ENCODE measurements at places on chromosomes 3 and 15.

- no peak for DNase-seq
These were observed 87.3 kb downstream of the SMAD6 start for GRCh38 chr15:66789029-66790025.

- no peak for DNase-seq
These were observed 14.3 kb downstream of the ANP32A start for GRCh38 chr15:68806220-68807060.

GRCh38 chr3:119359476-119360326 lies 65.5 kb downstream of the ARHGAP31 start:
- no peak for DNase-seq

DNA sequence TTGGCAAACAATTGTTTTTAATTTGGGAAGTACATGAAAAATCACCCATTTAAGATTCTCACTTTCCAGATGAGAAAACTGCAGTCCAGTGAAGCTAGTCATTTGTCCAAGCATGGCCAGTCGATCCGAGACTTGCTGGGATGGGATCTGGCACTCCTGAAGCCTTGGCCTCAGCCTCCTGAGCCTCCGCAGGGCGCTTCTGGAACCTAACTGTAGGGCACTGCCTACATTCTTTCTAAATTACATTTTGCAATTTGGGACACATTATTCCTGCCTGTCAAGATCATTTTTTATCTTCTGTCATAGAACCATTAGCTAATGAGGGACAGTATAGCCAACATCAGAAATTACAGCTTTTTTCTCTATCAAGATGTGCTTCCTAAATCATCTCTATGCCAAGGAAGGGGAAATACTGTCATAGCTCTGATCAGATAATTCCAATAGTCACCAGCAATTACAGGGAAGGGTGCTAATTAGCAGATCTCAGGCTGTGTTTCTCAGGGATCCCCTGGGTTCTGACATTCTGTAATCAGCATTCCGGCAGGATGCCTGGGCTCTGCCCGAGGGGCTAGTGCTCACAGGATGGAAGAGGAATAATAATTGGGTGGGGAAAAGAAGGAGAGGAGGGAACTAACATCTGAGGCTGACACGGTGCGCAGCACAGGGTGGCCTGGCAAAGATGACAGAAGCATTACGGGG lies 28.3 kb downstream of the ANAPC13 start:
- DNase-seq: no peak

DNA sequence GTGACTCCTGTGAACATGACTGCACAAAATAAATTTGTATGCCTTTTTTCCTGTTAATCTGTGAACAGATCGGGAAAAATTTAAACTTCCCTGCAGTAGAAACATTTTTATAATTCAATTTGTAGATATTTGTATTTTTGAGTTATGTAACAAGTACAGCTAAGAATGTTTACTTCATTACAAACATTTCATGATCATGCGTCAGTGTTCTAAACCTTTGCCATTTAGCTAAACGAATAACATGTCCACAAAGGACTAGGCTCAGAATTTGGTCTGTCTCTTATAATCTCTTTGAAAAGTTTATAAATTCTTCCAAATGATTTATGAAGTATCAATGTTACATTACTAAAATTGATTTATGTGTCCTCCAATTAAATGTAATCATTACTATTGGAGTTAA lies 17.3 kb upstream of the CRYBG3 start:
- DNase-seq: no peak

DNA sequence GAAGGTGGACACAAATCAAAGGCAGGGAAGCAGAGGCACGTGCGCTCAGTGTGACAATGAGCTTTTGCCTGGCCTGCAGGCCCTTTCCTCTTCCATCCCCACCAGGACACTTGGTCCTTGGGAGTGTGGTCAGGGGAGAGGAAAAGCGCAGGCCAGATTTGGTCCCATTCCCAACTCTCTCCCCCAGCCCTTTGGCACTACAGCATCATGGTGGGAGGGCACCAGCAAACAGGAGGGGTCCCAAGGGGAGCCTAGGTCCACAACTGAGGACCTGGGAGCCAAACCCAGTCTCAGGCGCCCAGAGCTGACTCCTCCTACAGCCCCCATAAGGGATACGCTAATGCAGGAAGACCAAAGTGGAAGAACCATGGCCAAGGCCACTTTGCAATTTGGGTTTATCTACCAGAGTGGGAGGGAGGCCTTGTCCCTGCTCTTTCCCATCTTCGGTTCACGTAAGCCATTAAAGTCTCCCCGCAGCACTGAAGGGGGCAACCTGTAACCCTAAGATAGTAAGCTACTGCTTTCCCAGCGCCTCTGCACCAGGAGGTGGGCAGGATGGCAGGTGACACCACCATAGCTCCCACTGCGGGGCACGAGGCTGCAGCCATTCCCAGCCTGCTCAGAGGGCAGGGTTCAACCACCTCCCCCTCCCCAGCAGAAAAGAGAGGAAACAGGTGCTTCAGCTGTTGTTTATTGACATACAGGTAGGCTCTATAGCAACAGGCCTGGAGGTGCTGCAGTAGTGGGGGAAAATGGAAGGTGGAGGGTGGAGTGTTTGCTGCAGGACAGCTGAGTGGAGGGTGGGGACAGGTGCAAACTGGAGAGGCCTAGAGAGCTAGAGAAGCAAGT lies 993 bp upstream of the GRAMD2A start:
- DNase-seq: peak; percentile 89

- no peak for DNase-seq
These were observed 9.9 kb upstream of the SH3BP5 start for GRCh38 chr3:15342246-15342645.

GRCh38 chr3:152251916-152252315 lies 16.8 kb upstream of the MBNL1 start:
- no peak for DNase-seq

DNA sequence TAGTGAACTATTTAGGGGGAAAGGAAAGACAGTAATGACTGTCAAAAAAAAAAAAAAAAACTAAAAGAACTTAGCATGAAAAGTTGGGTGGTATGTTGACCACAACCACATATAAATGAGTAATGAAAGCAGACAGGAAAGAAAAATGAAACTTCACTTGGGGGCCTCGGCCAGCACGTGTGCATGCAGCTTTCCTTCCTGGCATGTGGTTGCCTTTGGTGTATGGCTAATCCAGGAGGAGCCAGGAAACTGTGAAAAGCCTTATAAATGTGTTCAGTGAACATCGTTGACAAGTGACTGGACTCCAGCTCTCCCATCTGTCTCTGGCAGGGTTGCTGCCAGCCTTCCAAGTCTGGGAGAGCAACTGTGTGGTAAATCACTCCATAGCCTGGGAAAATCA lies 195.1 kb downstream of the DTWD1 start:
- DNase-seq: no peak

- DNase-seq: no peak
These were observed 68.5 kb downstream of the TRANK1 start for GRCh38 chr3:36876181-36876936.

DNA sequence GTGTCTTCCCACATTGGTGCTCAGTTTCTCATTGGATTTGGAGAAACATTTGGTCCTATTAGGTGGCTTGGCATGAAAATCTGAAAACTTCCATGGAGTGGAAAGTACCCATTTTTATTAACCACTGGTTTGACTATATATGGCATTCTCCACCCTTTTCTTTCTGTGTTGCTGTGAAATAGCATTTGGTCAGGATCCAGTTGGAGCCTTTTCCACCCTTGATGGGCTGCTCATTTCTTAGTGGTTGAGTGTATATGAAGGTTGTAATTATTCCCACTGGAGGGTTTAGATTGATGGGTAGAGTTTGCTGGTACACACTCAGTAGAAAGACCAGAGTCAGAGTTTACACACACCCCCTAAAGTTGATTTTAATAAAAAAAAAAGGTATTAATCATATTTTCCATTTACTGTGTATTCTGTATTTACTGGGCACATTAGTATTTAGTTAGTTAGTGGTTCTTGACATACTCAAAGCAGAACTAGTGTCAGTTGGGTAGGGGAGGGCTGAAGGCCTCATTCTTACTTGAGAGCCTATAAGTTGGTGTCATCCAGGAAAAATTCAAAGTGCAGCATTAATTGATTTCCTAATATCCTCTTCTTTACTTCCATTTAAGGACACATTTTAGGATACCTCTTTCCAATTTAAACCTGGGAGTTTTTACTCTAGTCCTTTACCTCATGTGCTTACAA lies 69.5 kb downstream of the FLNB start:
- no peak for DNase-seq

DNA sequence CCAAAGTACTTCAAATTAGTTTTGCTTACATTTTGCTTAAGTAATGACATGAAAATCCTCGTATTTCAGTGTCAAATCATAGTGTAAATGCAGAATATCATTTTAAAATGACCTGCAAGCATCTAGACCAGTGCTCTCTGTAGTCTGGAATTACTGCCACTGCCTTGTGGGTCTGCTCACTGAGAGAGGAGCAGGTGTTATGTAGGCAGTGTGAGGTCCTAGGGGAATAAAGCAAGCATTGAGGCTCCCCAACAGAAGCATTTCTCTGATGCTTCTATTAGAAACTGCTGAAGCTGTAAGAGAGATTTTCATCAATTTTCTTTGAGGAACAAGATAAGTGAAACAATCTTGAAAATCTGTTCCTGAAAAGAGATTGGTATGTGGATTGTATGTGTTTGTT lies 253.2 kb downstream of the BBX start:
- peak; percentile 3 for DNase-seq

DNA sequence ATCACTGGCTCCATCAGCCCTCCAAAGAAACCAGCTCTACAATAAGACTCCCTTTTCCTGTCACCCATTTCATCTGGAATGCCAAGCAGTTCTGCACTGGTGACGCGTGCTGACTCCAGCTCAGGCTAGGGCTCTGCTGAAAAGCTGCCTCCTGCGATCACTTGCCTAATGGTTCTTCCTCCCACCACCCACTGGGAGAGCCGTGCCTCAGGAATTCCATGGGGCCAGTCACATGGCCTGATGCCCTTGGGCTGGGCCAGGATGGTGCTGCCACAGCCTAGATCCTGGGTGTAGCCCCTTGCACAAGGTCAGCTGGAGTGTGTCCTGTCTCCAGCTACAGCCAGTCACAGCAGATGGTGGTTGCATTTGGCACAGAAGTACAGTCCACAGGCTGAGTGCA lies 98.9 kb downstream of the DNAJB8 start:
- no peak for DNase-seq

DNA sequence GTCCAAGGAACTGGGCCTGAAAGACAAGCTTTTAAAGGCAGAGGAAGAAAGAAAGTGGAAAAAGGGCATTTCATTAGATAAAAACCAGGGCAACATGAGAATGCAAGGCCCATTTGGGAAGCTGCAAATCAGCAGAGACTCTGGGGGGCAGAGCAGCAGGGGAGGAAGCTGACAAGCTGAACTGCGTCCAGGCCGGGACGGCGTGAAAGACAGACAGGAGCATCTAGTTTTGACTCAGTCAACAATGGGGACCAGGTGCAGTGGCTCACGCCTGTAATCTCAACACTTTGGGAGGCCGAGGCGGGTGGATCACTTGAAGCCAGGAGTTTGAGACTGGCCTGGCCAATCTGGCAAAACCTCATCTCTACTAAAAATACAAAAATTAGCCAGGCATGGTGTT lies 69.9 kb downstream of the CDC25A start:
- DNase-seq: no peak

DNA sequence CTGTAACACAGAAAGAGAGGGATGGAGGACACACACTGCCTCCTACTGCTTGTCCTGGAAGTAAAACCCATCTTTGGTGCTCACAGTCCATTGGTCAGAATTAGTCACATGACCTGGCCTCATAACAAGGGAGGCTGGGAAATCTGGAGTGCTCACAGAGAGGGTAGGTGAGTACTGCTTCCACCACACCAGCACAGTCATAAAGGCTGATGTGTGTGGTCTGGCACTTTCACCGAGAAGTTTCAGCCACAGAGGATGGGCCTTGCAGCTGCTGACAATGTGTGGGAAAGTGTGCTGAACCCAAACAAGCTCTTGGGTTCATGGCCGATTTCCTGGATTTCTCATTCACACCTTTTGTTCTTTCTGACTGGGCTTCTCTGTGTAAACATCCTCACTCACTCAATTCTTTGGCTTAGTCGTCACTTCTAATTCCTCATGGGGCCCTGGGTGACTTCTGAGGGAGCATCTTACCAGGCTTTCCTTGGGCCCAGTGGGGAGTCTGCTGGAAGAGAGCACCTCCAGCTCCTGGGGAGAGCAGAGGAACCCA lies 100.7 kb downstream of the ASB7 start:
- no peak for DNase-seq

DNA sequence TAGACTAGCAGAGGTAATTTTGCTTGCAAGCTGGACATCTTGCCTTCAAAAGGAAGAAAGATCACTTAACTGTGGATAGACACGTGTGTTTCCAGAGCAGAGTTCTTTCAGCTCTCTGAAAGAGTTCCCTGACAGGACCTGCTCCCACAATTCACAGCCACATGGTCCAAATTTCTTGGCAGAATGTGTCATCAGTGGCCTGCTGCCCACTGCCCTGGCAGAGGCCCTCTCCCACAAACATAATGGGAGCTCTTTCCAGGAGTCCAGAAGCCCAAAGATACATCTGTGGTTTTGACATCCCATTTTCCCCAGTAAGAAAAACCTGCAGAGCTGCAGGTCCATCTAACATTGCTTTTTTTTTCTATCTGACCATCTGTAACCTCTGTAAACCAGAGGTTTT lies 48.3 kb downstream of the SERPINI1 start:
- DNase-seq: no peak

DNA sequence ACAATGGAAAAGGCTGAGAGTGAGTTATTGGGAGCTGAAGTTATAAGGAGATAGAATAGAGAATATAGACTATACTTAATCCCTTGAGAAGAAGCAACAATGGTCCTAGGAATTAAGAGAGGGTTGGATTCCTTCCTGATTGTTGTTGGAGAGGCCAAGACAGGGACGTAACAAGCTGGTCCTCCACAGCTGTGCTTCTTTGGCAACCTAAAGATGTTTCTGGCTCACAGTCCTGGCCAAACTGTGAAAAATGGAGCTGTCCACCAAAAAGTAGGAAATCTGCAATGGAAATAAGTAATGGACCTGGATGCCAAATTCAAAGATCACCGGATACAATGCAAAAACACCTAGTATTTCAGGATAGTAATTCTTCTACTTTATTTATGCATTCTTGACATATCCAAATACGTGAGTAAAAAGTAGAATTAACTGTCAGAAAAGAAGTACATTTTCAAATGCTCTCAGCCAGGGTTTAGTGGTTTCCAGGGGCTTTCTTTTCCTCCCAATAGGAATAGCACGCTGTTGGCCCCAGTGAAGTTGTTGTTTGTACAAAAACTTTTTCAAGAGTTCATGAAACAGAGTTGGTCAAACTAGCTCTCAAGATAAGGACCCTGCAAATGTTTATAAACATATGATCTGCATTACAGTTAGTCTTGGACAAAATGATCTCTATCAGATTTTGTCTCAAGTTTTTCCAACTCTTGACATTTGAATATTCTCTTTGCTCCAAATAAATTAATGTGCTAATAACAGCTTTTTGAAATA lies 28.3 kb downstream of the CERS3 start:
- DNase-seq: no peak

- no peak for DNase-seq
These were observed 742.0 kb upstream of the CFAP20DC start for GRCh38 chr3:59791774-59792308.

GRCh38 chr3:122640437-122640999 lies 40.1 kb upstream of the PARP14 start:
- DNase-seq: no peak

- no peak for DNase-seq
These were observed 844.9 kb upstream of the ALCAM start for GRCh38 chr3:104521606-104522336.

All from NCI-H1105 (cell line).